Stimulated activated CD8-positive, alpha-beta memory T cell treated with anti-CD3 and anti-CD28 coated beads, Interleukin-2, amount 100 ng/mL, for 1 hour (primary cell): ENCODE measurements at places on chromosomes 4 and X.

GRCh38 chr4:159503236-159504008 lies 400.5 kb downstream of the RAPGEF2 start:
- no peak for DNase-seq

- no peak for DNase-seq
Observed at GRCh38 chr4:15690020-15690809, 8.6 kb downstream of the FAM200B start.

GRCh38 chr4:70508801-70509200 lies 9.6 kb upstream of the AMTN start:
- DNase-seq: no peak

DNA sequence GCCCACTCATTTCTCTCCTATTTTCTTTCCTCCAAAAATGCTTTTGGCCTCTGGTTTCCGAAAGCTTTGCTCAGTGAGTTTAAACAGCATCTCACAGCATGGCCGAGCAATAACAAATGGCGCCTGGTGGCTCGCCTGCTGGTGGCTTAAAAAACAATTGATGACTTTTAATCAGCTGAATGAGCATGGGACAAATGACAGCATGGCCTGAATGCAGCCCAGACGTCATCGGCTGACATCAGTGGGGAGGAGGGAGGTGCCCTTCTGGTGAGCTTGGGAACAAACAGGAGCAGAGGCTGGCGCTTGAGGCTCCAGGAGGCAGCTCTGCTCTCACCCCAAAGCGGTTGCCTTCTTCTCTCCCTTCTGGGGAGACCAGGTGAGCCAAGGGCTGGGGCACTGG lies 286.4 kb downstream of the BCOR start:
- DNase-seq: no peak

- DNase-seq: no peak
Observed at GRCh38 chr4:141352909-141353525, 132.3 kb downstream of the ZNF330 start.

- no peak for DNase-seq
Observed at GRCh38 chr4:6794189-6794588, 11.7 kb downstream of the KIAA0232 start.

DNA sequence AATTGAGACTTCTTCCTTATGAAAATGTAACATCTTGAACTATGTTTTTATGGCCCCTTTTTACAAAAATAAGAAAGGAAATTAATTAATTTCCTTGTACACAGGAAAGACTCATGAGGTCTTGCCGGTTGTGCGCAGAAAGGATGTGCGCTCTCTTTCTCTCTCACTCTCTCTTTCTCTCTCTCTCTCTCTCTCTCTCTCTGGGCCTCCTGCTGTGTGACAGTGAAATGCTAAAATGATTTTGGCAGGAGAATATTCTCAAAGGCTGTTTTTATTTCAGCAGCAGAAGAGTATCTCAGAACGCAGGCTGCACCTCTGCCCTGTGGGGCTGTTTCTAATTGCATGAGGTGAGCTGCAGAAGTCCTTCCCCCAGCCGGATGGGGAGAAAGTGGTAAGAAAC lies 349.0 kb downstream of the MID1IP1 start:
- no peak for DNase-seq

- DNase-seq: no peak
Observed at GRCh38 chr4:114547340-114548134, 51.1 kb upstream of the UGT8 start.

DNA sequence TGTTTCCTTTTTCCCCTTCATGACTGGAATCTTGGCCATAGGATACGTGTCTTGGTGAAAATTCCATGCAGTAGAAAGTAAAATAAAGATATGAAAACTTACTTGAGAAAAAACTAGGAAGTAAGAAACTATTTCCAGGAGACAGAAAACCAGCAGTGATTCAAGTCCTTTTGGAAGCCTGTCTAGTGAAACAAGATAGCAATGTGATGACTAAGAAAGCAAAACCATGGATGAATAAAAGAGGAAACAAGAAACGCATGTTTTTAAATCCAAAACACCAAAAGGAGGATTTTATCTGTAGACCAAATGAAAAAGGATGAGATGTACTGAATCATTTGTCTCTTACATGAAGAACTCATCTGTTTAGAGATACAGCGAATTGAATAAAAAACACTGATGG lies 1430.0 kb downstream of the ARAP2 start:
- DNase-seq: no peak

GRCh38 chr4:3361406-3361805 lies 68.6 kb downstream of the RGS12 start:
- no peak for DNase-seq

GRCh38 chr4:79078339-79078738 lies 139.1 kb upstream of the PAQR3 start:
- DNase-seq: no peak
